ENCODE measurements at places on chromosomes 4 and X. TPM values are rescaled to one million over a fixed set of nuclear protein-coding genes. Genes with fewer than 3 reads are reported as not detected.

PTPN13 gene
- total RNA-seq: 55.2 TPM

RAB9A gene
- total RNA-seq: 40.3 TPM

DNA sequence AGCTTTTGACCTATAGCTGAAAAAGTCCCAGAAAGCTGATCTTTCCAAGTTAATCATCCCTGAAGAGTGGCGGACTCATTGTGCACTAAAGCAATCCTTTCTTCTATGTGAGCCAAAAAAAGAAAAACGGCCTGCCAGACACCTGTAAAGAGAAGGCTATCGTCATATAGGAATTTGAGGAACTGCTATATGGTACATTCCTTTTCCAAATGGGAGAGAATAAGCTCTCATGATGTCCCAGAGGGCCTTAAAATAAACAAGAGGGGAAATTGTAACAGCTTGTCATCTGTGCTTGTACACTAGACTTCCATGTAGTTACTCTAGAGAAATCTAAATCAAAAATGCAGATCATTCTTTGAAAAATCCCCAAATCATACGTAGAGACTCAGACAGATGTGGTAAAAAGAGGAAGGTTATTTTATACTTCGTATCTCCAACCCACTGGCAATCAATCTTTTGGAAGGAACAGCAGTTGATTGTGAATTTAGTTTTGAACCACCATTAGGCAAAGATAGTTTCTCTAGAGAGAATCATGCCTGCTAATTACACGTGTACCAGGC, 26.1 kb downstream of the GPR174 start:
- no peak overlapping the region for H3K27ac ChIP-seq
- H3K27me3 ChIP-seq: no peaks in the 10 kb centered on the region
- no peak for DNase-seq

SYN1 gene
- 0.17 TPM for total RNA-seq

CDS1 gene
- total RNA-seq: 0.26 TPM

- no peaks in the 10 kb centered on the region for H3K4me1 ChIP-seq
- DNase-seq: no peak
- H3K4me3 ChIP-seq: no peak overlapping the region
- no peak overlapping the region for H3K27ac ChIP-seq
Measured at GRCh38 chrX:2471641-2472040, 29.1 kb downstream of the DHRSX start.

Data from fibroblast of lung (primary cell).